ENCODE measurements at places on chromosomes 4 and X.

- no peak for DNase-seq
Observed at GRCh38 chr4:151921386-151921785, 160.6 kb upstream of the GATB start.

- DNase-seq, result no peak
Observed at GRCh38 chr4:185793716-185794115, 18.3 kb downstream of the SORBS2 start.

DNA sequence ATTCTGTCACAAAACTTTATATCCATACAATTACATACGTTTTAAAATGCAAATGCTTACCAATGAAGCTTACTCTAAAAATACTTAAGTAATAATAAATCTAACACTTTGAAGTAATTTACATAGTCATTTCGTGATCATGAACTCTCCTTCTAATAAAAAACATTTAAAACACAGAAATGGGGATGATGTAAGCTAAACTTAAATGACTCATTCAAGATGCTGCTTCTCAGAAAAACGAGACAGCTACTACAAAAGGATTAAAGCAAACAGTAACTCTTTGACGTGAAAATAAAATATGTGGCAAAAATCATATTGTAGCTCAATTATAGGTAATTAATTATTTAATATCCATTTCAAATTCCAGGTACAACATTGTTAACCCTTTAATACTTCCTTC is 148.7 kb downstream of the FGF16 start:
- no peak for DNase-seq

DNA sequence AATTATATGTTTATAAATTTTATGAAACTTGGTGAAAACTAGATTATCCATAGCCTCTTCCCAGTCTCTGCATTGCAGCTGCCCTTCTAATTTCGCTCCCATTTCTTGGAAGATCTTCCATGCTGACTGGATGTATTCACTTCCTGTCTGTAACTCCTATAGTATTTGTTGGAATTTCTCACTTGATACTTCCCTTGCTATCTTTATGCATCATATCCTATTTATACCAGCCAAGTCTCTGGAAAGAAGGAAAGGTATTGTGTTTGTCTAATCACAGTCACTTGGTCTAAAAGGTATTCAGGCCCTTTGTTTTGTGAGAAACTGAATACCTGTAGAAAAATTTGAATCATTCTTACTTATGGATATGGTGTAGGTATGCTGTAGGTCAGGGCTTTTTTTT is 870.9 kb upstream of the FRG1 start:
- DNase-seq, result no peak

DNA sequence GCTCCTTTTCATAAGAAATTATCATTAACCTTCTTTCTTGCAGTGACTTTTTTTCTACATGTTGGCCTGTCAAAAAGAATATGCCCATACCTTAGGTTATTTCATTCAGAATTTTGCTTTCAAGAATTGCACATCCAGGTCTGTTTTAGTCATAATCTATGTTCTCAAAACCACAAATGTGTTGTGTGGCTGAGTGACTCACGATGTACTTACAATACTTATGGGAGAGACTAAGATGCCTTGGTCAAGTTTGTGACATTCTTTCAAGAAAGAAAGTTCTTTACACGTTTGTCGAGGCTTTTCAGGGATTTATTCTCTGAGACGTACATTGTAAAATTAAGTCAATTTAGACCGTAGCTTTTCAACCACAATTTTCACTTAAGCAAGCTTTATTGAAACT is 396.7 kb downstream of the FSTL5 start:
- peak; percentile 2 for DNase-seq

DNA sequence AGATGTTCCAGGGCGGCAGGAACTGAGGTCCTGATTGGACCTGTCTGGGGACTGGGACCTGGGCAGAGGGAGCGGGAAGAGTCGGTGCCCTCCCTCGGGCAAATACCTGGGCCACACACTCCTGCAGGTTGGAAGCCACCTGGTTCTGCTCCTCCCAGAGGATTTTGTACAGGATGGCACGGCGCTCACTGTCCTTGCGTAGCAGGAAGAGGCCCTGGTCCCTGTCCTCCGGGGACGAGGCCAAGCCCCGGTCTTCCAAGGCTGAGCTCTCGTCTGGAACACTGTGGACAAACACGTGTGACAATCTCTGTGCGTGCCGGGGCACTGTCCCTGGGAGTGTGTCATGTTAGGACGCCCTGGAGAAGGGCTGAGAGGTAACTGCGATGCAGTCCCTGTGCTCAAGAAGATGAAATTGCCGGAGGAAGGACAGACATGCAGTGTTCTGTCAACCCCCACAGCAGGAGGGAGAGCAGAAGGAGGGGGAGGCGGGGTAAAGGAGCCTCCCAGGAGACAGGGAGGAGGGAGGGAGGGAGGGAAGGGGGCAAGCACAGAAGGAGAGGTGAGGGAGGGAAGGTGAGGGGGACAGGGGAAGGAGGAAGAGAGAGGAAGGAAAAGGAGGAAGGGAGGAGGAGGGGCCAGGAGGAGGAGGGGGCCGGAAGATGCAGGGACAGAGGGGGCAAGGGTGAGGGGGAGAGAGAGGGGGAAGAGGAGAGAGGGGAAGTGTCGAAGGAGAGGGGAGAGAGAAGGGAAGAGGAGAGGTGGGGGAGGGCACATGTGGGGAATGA is 29.0 kb downstream of the PDHA1 start:
- no peak for DNase-seq

DNA sequence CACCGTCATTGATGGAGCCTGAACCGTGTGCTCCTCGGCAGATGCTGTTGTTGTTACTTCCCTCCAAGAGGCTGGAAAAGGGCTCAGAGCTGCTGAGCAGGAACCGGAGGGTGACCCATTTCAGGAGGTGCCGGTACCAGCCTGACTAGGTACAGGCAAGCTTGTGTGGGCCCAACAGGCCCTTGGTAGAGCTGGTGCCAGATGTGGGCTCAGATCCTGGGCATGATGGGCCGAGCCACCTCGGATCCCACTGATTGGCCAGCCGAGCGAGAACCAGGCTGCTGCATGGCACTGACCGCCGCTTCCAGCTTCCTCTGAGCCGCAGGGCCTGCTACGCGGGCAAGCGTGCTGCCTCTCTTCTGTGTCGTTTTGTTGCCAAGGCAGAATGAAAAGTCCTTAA is 33.7 kb downstream of the NOP14 start:
- no peak for DNase-seq

GRCh38 chrX:109889289-109890006 is 113.5 kb upstream of the TMEM164 start:
- DNase-seq, result no peak
